Amygdala (tissue), 56 donors: ENCODE measurements at places on chromosomes 2 and 18.

GRCh38 chr2:69721022-69721421 lies 20.9 kb upstream of the ANXA4 start:
- no peak for DNase-seq

DNA sequence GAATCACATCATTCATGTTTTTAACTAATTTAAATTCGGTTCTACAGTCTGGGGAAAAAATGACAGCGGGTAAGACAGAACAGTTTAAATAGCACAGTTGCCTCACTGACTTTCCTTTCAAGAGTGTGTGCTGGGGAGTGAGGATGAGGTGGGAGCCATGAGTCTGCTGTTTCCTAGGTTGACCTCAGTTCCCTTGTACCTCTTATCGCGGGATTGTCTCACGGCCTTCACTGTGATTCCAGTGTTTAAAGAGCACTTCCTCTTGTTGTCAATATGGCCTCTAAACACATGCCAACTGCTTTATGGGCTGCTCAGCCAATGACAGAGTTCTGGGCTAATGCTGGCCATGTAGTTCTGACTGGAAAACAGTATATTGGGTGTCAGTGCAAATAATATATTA lies 41.6 kb upstream of the ALMS1 start:
- DNase-seq = no peak

- no peak for DNase-seq
Measured at GRCh38 chr2:97546711-97547110, 43.0 kb downstream of the ANKRD36B start.

- no peak for DNase-seq
Measured at GRCh38 chr2:118493213-118493612, 354.2 kb downstream of the EN1 start.

DNA sequence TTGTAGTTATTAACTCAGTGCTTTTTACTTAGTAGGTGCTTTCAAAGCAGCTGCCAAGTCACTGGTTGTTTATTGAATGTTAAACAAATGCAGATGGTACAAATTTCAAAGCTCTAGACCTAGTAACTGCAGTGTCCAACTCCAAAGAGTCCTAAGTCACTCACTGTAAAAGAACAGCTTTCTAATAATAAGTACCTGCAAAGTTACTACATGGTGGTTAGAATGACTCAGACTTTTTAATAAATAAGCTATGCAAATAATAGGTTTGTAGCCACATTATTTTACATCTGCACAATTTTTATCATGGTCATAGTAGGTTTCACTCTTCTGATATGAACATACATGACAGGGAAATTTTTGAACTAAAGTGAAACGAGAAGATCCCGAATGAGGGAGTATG lies 1620.4 kb upstream of the CELF4 start:
- no peak for DNase-seq

- no peak for DNase-seq
Measured at GRCh38 chr2:3512086-3512485, 7.2 kb downstream of the ADI1 start.

GRCh38 chr18:44895176-44895798 lies 214.6 kb downstream of the SETBP1 start:
- no peak for DNase-seq

DNA sequence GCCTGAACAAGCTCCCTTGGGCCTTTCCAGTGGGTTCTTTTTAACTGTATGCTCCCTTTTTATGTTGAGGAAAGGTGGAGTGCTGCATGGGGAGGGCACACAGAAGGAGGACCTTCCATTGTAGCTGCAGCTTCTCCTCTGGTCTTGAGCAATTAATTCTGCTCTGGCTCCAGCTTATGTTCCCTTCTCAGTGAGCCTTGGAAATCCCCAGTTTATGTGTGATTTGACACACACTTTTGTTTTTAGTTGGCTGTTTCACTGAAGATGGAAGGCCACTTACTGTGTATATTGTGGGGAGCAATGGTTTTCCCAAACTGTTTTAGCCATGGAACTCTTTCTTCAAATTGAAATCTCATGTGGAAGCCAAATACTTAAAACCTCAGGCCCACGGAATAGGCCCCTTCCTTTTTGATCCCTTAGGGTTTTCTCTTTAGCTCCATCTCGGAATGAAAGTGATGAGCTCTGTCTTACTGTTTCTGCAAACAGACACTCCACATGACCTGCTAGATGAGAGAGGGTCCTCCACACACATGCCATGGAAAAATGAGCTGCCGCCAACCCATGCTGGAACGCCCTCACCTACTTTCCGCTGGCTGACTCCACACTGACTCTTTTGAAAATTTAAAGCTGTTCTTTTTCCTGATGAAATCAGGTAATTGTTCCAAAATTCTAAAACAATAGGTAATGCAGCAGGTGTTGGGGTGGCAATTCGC lies 280.9 kb upstream of the SIX2 start:
- no peak for DNase-seq

DNA sequence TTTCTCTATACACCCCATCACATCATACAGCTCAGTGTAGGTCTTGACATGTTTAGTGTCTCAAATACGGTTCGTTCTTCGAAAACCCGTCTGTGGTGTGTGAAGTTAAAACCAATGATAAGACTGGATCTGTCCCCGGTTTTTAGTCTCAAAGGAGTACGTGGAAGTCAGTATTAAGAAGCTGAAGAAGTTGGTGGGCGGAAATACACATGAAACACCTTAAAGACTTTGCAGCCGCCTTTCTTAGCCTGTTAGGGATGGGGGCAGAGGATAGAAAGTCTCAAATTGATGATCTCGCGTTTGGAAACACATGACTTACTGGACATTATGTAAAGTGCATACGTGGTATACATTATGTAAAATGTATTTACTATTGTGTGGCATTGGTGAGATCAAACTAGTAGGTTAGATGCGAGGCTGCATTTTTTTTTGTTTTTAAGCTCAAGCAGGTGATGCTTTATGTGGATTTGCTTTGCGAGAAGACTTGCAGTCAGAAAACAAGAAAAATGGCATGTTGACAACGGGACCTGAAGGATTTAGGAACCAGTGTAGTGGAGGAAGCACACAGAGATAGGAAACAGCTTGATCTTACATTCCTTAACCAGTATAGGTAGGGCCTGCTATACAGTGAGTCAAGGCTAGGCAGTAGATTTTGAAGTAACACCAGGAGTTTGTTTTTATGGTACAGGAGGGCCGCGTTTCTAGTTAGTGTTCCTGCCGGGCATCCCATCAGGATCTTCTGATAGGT lies 1.2 kb downstream of the CNOT11 start:
- DNase-seq = no peak

GRCh38 chr18:31490387-31490786 lies 7.6 kb upstream of the DSG2 start:
- no peak for DNase-seq

DNA sequence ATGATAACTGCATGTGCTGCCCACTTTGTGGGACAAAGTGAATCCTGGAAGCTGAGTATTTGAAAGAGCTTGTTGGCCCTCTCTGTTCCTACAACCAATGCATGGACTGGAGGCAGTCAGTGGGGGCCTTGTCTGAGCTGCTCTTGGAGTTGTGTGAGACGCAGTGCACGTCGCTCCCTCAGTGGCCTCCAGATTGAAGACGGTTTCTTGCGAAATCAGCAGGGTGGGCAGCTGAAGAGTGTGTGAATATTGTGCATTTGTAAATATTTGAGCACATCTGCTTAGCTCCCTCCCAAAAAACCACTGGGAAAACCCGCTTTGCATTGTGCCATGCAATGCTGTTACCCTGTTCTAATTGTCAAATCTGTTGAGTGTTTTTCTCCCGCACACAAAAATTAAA lies 782.8 kb downstream of the PLCL1 start:
- no peak for DNase-seq
